ENCODE measurements at places on chromosomes 4 and X.
A peak's percentile ranks its signal among the peaks of the same experiment; 100 is the strongest.

- DNase-seq = no peak
Observed at GRCh38 chrX:131219271-131219670, 69.8 kb downstream of the IGSF1 start.

DNA sequence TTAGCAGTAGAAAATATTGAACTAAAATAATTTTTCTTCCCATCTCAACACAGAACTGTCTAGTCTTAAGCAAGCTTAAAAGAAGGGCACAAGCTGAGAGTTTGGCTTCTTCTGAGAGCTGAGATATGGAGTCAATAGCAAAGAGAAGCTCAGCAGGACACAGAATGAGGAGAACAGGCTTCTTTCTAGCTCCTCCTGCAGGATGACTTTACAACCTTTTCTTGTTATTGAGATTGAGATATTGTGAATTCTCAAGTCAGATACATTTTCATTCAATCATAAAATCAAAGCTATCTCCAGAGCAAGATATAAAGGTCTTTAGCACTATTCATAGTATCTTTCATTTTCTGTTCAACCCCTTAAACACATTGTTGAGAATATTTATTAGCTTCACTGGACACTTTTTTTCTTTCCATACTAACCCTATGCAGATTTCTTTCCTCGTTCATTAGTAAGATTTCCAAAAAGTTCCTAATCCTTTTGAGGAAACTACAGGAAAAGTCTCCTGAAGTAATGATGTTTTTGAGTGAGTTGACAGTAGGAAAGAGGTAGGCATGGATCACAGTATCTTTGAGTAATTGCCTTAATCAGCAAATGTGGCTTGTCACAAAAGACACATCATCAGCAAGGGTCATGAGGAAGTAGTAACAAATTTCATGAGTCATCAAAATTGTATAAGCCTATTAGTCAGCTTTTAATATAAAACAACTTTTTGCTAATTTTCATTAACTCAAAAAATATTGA lies 17.8 kb upstream of the CXCL3 start:
- no peak for DNase-seq

- no peak for DNase-seq
Observed at GRCh38 chrX:97619499-97619898, 735.8 kb downstream of the RPA4 start.

GRCh38 chrX:41350976-41351569 lies 17.1 kb downstream of the DDX3X start:
- no peak for DNase-seq

GRCh38 chr4:8255698-8256441 lies 13.7 kb upstream of the HTRA3 start:
- DNase-seq = no peak

DNA sequence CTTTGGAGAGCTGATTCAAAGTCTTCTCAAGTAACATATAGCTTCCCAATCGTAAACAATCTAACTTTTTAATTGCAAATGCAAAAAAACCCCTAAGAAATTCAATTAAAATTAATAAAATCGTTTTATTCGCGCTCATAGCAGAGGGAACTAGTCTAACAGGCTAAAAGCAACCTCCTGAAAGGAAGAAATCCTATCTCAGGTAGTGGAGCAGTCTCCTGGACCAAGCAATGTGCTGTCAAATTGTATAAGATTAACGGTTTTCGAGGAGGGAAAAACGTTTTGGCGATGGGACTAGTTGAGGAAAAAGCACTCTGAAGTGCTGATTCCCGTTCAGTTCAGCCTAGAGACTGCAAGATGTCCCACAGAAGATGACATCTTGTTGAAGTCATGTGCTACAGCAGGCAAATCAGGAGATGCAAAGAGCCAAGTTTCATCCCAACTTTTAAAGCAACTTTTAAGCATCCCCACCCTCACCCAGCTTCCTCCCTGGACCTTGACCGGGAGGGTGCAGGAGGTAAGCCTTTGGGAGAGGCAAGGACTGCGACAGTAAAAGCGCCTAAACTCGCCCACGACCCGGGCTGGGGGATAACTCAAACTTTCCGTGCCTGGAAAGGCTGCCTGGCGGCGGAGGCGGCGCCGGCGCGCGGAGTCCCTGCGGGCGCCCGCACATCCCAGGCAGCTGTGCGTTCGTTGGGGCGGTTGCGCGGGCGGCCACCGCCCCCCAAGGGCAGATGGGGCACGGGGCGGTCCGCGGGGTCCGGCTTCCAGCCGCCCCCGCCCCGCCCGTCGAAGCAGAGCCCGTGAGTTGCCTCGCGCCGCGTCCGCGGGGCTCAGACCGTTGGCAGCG lies 784 bp downstream of the MAP7D3 start:
- DNase-seq = peak; percentile 20
